Activated naive CD8-positive, alpha-beta T cell treated with anti-CD3 and anti-CD28 coated beads, Interleukin-2, amount 50 U/mL, for 24 hours (primary cell): ENCODE measurements at places on chromosomes 4 and X.

DNA sequence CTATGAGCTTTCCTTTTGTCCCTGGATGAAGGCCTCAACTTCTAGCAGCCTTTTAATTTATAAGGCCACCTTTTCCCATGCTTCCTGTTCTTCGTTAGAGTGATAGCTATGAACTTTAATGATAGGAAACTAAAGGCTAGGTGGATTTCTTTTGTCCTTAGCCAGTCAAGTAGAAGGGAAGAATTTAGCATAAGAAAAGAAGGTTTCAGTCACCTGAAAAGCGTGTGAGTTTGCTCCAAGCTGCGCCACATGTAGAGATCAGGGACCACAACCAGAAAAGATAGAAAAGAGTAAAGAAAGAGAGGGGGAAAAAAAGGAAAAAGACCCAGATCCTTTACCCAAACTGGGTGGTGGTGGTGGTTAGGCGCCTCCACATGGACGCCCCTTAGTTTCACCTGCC, 28.6 kb downstream of the LUZP4 start:
- no peak overlapping the region for H3K27ac ChIP-seq
- no peak for DNase-seq
- H3K4me1 ChIP-seq, result no peaks in the 10 kb centered on the region
- H3K4me3 ChIP-seq, result no peak overlapping the region
- H3K36me3 ChIP-seq, result no peaks in the 10 kb centered on the region

DNA sequence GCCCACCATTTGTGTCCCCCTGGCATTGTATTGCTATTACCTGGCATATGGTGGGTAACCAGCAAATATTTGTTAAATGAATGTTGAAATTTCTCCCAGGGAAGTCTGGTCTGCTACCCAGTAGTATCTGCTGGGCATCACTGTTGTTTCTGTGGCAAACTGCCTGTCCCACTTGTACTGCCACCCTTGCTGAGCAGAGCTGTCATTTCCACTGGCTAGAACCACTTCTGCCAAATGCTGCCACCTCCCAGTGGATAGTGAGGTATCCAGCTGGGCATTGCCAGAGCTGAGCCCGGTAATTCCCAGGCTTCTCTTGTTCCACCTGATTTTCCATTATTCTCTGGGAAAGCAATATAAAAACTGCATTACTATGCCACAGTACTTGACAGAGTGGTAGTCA, 186.7 kb upstream of the NOCT start:
- peaks cover 2% of the 10 kb centered on the region for H3K27me3 ChIP-seq
- no peak overlapping the region for H3K4me3 ChIP-seq
- H3K36me3 ChIP-seq, result no peaks in the 10 kb centered on the region
- DNase-seq, result no peak
- no peaks in the 10 kb centered on the region for H3K4me1 ChIP-seq

DNA sequence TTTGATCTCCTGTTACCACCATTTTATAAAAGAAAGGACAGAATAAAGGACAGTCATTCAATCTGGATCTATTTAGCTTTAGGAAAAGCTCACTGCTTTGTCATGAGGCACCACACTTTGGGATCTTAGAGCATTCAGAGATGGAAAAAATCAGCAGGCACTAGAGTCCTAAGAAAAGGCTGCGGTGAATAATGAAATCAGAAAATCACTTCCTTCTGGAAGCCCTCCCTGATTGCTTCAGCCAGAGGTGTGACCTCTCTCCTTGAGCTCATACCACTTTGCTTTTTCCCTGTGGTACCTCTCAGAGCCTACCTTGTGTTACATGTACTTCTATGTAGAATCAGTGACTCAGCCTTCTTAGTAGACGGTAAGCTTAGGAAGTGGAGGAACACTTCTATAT, 8.7 kb upstream of the TRPC5OS start:
- DNase-seq, result no peak
- H3K4me1 ChIP-seq, result peaks cover 2% of the 10 kb centered on the region
- H3K4me3 ChIP-seq, result no peak overlapping the region
- H3K36me3 ChIP-seq, result no peaks in the 10 kb centered on the region
- H3K27ac ChIP-seq, result no peak overlapping the region
- H3K27me3 ChIP-seq, result peaks cover 5% of the 10 kb centered on the region

GRCh38 chr4:88803600-88804096, 106.0 kb upstream of the NAP1L5 start:
- no peaks in the 10 kb centered on the region for H3K36me3 ChIP-seq
- no peak overlapping the region for H3K4me3 ChIP-seq
- H3K27ac ChIP-seq, result no peak overlapping the region
- DNase-seq, result no peak
- H3K27me3 ChIP-seq, result no peaks in the 10 kb centered on the region

- peak overlapping the region; percentile 19 for H3K4me3 ChIP-seq
- H3K27ac ChIP-seq, result peak overlapping the region; percentile 69
- H3K27me3 ChIP-seq, result no peaks in the 10 kb centered on the region
- H3K36me3 ChIP-seq, result peaks cover 31% of the 10 kb centered on the region
- peak; percentile 26 for DNase-seq
- peaks cover 75% of the 10 kb centered on the region for H3K4me1 ChIP-seq
Measured at GRCh38 chr4:921830-922331, 10.2 kb downstream of the GAK start.

GRCh38 chr4:71697031-71697430, 86.8 kb downstream of the GC start:
- no peak overlapping the region for H3K27ac ChIP-seq
- DNase-seq, result no peak
- no peaks in the 10 kb centered on the region for H3K36me3 ChIP-seq
- H3K4me3 ChIP-seq, result no peak overlapping the region
- H3K27me3 ChIP-seq, result peaks cover 2% of the 10 kb centered on the region
- no peaks in the 10 kb centered on the region for H3K4me1 ChIP-seq

DNA sequence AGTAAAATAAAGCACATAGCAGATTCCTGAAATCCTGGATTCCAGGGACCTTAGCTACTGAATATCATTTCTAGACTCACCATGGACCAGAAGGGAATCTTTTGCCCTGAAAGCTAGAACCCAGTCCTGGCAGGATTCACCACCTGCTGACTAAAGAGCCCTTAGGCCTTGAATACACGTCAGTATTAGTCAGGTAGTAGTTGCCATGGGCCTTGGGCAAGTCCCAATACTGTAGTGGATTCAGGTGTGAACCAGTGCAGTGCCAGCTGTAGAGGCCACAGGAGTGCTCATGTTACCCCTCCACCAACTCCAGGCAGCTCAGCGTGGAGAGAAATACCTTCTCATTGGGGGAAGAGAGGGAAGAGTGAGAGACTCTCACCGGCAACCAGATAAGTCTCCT, 64.1 kb upstream of the UBQLN2 start:
- DNase-seq, result no peak
- no peak overlapping the region for H3K4me3 ChIP-seq
- no peaks in the 10 kb centered on the region for H3K4me1 ChIP-seq
- no peak overlapping the region for H3K27ac ChIP-seq
- peaks cover 3% of the 10 kb centered on the region for H3K36me3 ChIP-seq
- H3K27me3 ChIP-seq, result no peaks in the 10 kb centered on the region

- DNase-seq, result peak; percentile 36
- H3K4me1 ChIP-seq, result peaks cover 2% of the 10 kb centered on the region
- no peak overlapping the region for H3K27ac ChIP-seq
- H3K4me3 ChIP-seq, result no peak overlapping the region
Measured at GRCh38 chrX:132612821-132613564, 124.2 kb upstream of the MBNL3 start.

- H3K27me3 ChIP-seq, result no peaks in the 10 kb centered on the region
- no peak overlapping the region for H3K27ac ChIP-seq
- H3K36me3 ChIP-seq, result no peaks in the 10 kb centered on the region
- no peak for DNase-seq
- no peak overlapping the region for H3K4me3 ChIP-seq
- no peaks in the 10 kb centered on the region for H3K4me1 ChIP-seq
Measured at GRCh38 chr4:87532907-87533306, 3.7 kb upstream of the SPARCL1 start.

GRCh38 chr4:121189326-121190215, 25.4 kb upstream of the TNIP3 start:
- H3K27me3 ChIP-seq, result no peaks in the 10 kb centered on the region
- no peaks in the 10 kb centered on the region for H3K36me3 ChIP-seq
- peaks cover 51% of the 10 kb centered on the region for H3K4me1 ChIP-seq

- no peak overlapping the region for H3K27ac ChIP-seq
- H3K4me1 ChIP-seq, result no peaks in the 10 kb centered on the region
- H3K27me3 ChIP-seq, result peaks cover 24% of the 10 kb centered on the region
- H3K36me3 ChIP-seq, result no peaks in the 10 kb centered on the region
- no peak overlapping the region for H3K4me3 ChIP-seq
Measured at GRCh38 chr4:158754385-158755180, 14.2 kb upstream of the FNIP2 start.

DNA sequence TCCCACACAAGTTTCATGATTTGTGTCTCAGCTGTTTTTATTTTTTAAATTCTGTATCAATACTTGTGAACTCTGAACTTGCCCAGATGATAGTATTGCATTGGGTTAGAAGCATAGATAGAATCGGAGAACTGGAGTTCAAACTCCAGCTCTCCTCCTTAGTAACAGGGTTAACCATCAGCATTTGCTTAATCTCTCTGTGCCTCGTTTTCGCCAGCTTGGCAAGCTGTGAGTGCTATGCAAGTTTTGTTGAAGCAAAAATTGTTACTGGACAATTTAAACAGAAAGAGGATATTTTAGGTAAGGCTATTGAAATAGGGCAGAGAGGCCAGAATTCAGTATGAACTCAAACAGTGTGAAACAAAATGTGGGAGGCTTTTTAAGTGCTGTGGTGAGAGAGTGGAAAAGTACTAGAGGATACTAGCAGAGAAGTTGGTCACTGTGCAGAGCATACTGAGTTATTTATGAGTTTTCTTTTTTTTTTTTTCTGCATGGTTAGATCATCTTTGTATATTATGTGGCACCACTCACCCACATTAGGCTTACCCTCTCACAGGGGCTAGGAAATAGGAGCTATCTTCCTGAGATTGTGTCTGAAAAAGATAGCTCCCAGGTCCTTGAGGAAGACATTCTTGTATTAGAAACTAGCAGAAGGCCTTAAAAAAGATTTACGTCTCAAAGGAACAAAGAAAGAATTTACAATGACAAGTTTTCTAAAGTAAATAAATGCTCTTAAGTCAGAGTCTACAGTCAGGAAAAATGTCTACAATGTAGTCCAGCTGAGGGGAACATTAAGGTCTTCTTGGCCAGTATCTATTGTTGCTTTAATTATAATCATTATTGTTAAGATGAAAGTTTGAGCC, 1126.6 kb downstream of the FAT4 start:
- H3K4me3 ChIP-seq, result no peak overlapping the region
- no peak overlapping the region for H3K27ac ChIP-seq
- no peaks in the 10 kb centered on the region for H3K36me3 ChIP-seq

GRCh38 chrX:41108463-41109205, 23.4 kb downstream of the USP9X start:
- H3K4me1 ChIP-seq, result peaks cover 72% of the 10 kb centered on the region
- H3K4me3 ChIP-seq, result no peak overlapping the region
- H3K36me3 ChIP-seq, result peaks cover 6% of the 10 kb centered on the region
- no peaks in the 10 kb centered on the region for H3K27me3 ChIP-seq
- peak overlapping the region; percentile 27 for H3K27ac ChIP-seq

DNA sequence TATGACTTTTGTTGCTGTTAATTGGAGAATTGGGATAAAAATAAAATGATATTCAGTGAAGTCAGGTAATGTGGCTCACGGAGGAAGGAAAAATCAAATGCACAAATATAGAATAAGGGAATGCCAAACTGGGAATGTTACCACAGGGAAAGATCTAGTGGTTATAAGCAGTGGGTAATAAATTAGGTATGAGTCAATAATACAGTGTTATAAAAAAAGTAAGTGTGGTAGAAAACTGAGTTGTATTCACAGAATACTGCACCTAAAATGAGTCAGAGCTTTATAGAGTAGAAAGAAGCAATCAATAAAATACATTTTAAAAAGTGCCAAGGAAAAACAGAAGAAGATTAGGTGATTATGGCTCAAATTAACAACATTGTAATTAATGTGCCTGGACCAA, 34.5 kb downstream of the INTS12 start:
- H3K36me3 ChIP-seq, result no peaks in the 10 kb centered on the region
- no peak overlapping the region for H3K4me3 ChIP-seq
- H3K27ac ChIP-seq, result no peak overlapping the region
- H3K4me1 ChIP-seq, result no peaks in the 10 kb centered on the region
- no peak for DNase-seq

DNA sequence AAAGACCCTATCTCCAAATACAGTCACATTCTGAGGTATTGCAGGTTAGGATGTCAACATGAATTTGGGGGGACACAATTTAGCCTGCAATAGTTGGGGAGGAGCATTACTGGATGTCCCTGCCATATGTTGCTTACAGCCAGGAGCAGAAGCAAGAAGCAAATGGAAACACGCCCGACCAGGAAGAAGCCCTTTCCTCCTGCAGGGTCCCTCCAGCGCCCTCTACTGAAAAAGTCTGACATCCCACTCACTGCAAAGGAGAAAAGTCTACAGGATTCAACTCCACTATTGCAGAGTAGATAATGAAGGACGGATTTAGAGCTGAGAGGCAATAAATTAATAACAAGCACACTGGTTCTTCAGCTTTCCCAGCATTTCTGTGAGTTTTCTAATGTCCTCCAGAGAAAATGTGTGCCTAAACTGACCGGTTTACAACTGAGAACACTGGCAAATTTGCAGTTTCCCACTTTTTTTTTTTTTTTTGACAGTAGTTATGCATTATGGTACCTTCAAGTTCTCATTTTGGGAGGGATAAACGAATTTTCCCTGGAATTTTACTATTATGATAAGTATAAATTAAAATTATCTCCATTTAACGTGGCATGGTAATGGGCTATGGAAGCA, 31.7 kb downstream of the COQ2 start:
- peaks cover 6% of the 10 kb centered on the region for H3K36me3 ChIP-seq
- no peak overlapping the region for H3K27ac ChIP-seq
- H3K4me3 ChIP-seq, result no peak overlapping the region
- peak; percentile 72 for DNase-seq
- peaks cover 21% of the 10 kb centered on the region for H3K4me1 ChIP-seq

- DNase-seq, result no peak
- no peak overlapping the region for H3K4me3 ChIP-seq
- no peaks in the 10 kb centered on the region for H3K27me3 ChIP-seq
- peaks cover 2% of the 10 kb centered on the region for H3K36me3 ChIP-seq
- H3K4me1 ChIP-seq, result no peaks in the 10 kb centered on the region
Measured at GRCh38 chrX:41616935-41617334, 71.8 kb upstream of the GPR34 start.

GRCh38 chr4:152665691-152666395, 14.0 kb downstream of the TMEM154 start:
- H3K36me3 ChIP-seq, result peaks cover 2% of the 10 kb centered on the region
- no peak for DNase-seq
- no peak overlapping the region for H3K27ac ChIP-seq
- H3K4me1 ChIP-seq, result peaks cover 28% of the 10 kb centered on the region
- H3K27me3 ChIP-seq, result no peaks in the 10 kb centered on the region
- no peak overlapping the region for H3K4me3 ChIP-seq

DNA sequence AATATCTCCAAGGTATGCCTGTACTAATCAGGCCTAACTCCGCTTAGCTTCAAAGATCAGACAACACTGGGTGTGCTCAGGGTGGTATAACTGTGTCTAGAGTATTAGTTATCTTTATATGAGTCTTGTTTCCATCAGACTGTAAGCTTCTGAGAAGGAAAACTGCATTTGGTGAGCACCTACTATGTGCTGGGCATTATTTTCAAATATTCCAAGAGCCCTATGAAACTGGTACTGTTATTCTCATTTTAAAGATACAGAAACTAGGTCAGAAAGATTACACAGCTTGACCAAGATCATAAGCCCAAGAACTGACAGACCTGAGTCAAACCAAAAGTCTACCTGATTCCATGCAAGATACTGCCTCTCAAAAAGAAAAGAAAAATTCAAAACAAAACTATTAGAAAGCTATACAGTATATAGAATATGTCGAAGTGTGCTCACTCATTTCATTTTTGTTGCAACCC, 44.4 kb downstream of the LRBA start:
- no peak overlapping the region for H3K4me3 ChIP-seq
- peaks cover 48% of the 10 kb centered on the region for H3K4me1 ChIP-seq
